Activated naive CD4-positive, alpha-beta T cell treated with anti-CD3 and anti-CD28 coated beads for 36 hours (primary cell): ENCODE measurements at places on chromosomes 13 and 19.

GRCh38 chr13:92362717-92363116, 863.9 kb upstream of the GPC6 start:
- DNase-seq = no peak

GRCh38 chr19:21321996-21322395, 7.2 kb downstream of the ZNF708 start:
- no peak for DNase-seq

- no peak for DNase-seq
Observed at GRCh38 chr13:35694549-35695447, 218.3 kb upstream of the MAB21L1 start.

GRCh38 chr19:39949026-39949747, 14.8 kb upstream of the FCGBP start:
- peak; percentile 5 for DNase-seq

- no peak for DNase-seq
Observed at GRCh38 chr19:48720251-48720612, 707 bp upstream of the MAMSTR start.

- no peak for DNase-seq
Observed at GRCh38 chr13:100636004-100636403, 38.6 kb downstream of the TMTC4 start.

- DNase-seq = peak; percentile 18
Observed at GRCh38 chr13:106376401-106377112, 158.9 kb downstream of the EFNB2 start.

GRCh38 chr13:51862957-51863356, 1.2 kb downstream of the CCDC70 start:
- no peak for DNase-seq

DNA sequence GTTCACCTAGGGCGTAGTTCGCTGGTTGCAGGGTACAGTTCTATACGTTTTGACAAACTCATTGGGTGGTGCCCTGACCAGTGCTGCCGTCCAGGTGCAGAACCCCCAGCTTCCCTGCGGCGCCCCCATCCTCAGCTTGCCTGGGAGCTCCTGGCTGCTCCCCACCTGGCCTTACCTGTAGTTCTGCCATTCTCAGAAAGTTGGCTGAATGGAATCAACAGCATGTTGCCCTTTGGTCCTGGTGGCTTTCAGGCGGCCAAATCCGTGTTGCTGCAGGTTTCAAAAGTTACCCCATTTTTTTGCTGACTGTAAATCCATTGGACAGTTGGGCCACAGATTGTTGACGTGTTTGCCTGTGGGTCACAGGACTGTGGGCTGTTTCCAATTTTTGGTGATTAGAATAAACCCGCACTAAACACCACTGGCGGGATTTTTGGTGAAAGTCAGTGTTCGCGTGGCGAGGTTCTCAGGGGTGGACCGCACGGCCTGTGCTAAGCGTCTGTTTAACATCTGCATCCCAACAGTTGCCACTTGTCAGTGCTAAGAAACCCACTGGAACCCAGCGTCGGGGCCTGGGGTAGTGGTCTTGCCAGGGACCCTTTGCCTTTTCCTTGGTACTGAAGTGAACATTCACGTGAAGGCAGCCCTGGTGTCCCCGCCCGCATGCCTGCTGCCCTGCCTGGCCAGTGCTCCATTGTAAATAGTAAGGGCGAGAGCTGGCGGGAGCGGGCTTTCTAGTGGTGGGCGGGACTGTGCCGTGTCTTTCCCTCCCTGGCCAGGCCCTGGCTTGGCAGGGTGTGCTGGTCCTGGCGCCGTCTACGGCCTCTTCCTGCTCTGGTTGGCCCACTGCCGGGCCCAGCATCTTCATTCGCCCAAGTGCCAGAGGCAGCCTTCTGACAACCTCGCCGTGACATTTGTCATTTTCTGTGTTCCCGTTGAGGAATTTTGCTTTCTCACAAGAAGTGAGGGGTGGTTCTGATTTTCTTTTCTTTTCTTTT, 3.3 kb downstream of the DOT1L start:
- no peak for DNase-seq

GRCh38 chr13:113182046-113182445, 23.6 kb downstream of the PROZ start:
- DNase-seq = no peak

- DNase-seq = no peak
Observed at GRCh38 chr13:19055611-19056010, 126.0 kb downstream of the TUBA3C start.

DNA sequence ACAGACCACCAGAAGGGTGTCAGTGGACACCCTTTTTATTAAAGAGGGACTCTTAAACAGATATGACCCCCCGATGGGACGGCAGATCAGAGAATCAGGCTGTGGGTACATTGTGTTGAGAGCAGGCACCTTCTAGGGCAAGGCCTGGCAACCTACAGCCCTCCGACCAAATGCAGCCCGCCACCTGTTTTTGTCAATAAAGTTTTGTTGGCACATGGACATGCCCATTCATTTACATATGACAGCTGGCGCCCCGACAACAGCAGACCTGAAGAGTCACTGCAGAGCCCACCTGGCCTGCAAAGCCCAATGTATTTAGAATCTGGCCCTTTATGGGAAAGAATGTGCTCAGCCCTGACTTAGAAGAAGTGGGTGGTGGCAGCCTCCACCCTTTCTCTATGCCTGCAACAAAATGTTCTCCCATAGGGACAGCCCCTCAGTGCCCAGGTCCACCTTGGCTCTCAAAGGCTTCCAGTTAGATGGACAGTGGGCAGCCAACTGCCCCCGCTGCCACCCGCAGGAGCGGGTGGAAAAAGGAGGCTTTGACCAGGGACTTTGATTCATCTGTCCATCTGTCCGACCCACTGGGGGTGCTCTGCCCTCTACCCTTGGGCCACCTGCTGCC, 184.9 kb downstream of the PTPRS start:
- no peak for DNase-seq

DNA sequence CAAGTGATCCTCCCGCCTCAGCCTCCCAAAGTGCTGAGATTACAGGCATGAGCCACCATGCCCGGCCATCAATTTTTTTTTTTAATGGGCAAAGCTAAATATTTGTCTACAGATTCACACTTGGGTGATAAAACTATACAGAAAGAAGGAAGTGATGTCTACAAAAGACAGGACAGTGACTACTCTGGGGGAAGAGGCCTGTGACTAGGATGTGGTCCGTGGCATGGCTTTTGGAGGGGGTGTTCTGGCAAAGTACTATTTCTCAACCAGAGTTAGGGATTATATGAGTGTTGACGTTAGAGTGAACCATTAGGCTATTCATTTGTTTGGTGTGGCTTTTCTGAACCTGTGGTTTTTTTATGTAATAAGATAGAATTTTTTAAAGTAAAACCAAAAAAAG, 42.7 kb downstream of the INSR start:
- no peak for DNase-seq

GRCh38 chr19:5360003-5360780, 19.6 kb upstream of the PTPRS start:
- no peak for DNase-seq

- DNase-seq = no peak
Observed at GRCh38 chr13:83691966-83692365, 190.3 kb downstream of the SLITRK1 start.

DNA sequence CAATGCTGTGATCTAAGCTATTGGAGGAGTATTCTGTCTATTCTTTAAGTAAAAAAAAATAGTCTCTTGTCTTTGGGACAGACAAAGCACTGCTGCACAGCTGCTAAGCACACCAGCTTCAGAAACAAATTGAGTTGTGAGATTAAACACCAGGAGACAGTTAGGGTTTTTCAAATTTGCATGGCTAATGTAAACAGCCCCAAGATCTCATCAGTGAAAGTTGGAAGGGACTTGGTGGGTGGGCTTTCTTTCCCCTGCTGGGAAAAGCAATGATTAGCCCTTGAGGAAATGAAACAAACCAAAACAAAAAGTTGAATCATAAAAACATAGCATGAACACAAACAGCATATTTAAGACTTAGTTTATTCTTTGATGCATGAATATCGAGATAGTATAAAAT, 143.6 kb upstream of the SLITRK1 start:
- no peak for DNase-seq
